Left renal pelvis (tissue), 4 donors: ENCODE measurements at places on chromosomes 12 and 14. TPM values are rescaled to one million over a fixed set of nuclear protein-coding genes. Genes with fewer than 3 reads are reported as not detected.
A peak's percentile ranks its signal among the peaks of the same experiment; 100 is the strongest.

CRIP1 gene
- 32.8 TPM for polyA plus RNA-seq

DNA sequence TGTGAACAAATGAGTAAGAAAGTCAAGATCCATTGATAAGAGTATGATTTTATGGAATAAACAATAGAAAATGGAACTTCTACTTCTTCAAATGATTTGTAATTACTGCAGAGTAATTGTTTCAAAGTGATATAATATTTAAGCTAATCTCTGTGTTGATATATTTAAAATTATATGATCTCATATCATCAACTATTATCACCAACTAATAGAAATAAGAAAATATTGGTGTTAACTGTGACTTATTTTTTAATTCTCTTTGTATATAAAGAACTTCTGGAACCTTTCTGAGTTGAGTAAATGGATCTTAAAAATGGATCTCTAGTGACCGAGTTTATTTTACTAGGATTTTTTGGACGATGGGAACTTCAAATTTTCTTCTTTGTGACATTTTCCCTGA lies at the start of gene OR4L1:
Gene OR4L1, plus strand, starts transcription at position 301 of the 400 bp plus-strand sequence. Its CDS starts 0 bp downstream, at position 301.
- no peak for DNase-seq

DNA sequence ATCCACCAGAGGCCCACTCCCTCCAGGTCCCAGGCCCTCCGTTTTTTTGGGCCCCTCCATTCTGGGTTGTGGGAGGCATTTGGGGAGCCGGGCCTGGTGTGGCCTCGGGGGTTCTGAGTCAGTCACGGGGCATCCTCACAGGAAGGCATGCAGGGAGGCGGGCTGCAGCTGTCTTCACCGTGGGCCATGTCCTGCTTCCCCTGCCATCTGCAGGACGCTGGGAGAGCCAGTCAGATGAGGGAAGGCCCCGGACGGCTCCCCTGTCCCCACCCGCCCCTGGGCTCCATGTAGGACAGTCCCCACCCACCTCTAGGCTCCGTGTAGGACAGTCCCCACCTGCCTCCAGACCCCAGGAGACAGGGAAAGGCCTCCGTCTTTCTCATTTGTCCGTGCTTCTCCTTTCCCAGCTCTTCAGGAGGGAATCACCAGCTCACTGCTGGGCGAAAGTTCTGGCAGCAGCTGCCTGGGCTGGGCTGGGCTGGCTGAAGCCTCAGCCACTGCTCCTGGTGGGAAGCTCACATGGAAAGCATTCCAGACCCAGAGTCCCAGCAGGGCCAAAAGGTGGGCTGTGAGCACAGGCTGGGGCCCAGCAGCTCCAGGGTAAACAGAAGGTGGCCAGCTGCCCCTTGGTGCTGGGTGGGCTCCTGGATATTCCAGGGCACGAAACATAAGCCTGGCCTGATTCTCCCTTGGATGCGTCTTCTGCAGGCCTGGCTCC lies 217.8 kb downstream of the KIF26A start:
- DNase-seq: no peak

- DNase-seq: no peak
Measured at GRCh38 chr12:116273813-116274550, 3.5 kb downstream of the MED13L start.

- peak; percentile 35 for DNase-seq
Measured at GRCh38 chr12:29782871-29783772, 620 bp downstream of the TMTC1 start.

- DNase-seq: no peak
Measured at GRCh38 chr14:74563233-74563585, 48.8 kb downstream of the LTBP2 start.

GZMH gene
- polyA plus RNA-seq: 0.21 TPM

DNA sequence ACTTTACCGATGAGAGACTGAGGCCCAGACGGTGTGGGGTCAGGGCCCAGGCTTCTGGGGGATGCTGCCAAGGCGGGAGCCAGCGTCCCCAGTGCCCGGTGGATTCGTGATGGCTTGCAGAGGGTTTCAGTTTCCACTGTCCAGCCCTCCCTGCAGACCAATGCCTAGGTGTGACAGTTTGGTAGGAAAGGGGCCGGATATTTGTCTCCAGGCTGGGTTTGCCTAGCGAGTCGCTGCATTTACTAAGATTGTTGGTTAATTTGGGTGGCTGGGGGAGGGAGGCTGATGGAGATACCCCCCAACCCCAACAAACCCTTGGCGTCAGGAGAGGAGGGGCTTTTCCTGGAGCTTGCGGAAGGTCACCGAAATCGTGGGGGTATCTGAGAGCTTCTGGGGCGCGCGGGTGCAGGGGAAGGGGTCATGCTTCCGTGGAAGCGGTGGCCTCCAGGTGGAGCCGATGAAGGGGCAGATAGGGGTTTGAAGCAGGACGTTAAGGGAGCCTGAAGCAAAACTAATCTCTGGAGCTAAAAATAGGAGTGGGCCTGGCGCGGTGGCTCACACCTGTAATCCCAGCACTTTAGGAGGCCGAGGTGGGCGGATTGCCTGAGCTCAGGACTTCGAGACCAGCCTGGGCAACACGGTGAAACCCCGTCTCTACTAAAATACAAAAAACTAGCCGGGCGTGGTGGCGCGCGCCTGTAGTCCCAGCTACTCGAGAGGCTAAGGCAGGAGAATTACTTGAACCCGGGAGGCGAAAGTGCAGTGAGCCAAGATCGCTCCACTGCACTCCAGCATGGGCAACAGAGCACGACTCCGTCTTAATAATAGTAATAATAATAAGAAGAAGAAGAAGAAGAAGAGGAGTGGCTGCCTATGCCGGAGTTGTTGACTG lies 1.1 kb upstream of the CDC42BPB start:
- DNase-seq: no peak

- no peak for DNase-seq
Measured at GRCh38 chr12:67141296-67142018, 127.7 kb upstream of the CAND1 start.

GRCh38 chr12:66603461-66603860 lies 75.4 kb downstream of the GRIP1 start:
- no peak for DNase-seq

DNA sequence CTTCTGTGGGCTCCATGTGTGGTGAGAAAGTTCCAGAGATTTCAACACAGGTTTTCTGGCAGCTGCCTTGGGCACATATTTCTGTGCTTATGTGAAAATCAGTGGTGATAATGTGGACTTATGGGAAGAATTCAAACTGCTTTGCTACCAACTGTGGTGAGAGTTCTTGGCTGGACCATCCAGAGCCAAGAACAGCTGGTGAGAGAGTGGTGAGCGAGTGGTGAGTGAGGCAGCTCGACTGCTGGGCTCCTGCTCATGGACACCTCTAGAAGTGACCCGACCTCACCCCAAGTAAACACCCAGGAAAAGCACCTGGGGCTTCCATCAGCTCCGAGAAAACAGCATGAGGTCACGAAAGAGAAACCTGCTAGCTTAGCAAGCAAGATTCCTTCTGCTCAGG lies 106.4 kb downstream of the PIWIL1 start:
- no peak for DNase-seq

FOXM1 gene
- polyA plus RNA-seq: 29.1 TPM
